ENCODE measurements at places on chromosomes 5 and 9.

- no peak for DNase-seq
These were observed 11.3 kb downstream of the ANKDD1B start for GRCh38 chr5:75622564-75622963.

DNA sequence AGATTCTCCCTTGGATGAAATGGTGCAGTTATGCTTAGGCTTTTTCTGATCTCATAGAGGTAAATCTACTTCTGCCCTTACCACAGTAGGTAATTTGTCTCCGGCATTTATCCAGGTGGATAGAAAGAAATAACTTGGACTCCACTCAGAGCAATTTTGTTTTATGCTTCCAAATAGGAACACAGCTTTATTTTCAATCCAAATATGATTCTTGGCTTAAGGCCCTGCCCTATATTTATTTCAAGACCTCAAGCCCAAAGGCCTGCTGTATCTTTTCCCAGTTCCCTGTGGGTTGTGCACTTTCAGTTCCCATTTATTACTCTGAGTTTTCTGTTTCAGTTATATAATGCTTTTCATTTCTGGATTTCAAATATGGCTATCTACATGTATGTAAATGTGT lies 274.2 kb upstream of the SMC2 start:
- no peak for DNase-seq

- DNase-seq, result no peak
These were observed 17.6 kb downstream of the RGMB start for GRCh38 chr5:98791001-98791519.

GRCh38 chr9:130864541-130864940 lies 29.5 kb downstream of the ABL1 start:
- no peak for DNase-seq

DNA sequence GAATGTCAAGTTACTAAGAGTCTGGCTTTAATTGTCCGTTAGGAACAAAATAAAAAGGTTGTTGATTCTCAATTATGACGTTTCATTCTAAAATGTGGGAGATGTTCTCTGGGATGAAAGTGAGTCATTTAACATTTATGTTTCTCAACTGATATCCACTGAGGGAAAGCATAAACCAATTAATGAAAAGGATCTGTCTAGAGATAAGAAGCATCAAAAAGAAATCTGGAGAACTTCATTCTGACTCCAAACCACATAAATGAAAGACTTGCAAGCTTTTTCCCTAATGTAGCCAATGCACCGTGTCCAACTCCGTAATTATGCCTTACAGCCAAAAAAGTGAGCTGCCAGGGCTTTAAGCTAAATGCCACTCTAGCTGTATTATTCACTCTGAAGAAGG lies 654.2 kb downstream of the TLE1 start:
- no peak for DNase-seq

GRCh38 chr5:114412510-114413171 lies 50.8 kb downstream of the KCNN2 start:
- peak; percentile 42 for DNase-seq

DNA sequence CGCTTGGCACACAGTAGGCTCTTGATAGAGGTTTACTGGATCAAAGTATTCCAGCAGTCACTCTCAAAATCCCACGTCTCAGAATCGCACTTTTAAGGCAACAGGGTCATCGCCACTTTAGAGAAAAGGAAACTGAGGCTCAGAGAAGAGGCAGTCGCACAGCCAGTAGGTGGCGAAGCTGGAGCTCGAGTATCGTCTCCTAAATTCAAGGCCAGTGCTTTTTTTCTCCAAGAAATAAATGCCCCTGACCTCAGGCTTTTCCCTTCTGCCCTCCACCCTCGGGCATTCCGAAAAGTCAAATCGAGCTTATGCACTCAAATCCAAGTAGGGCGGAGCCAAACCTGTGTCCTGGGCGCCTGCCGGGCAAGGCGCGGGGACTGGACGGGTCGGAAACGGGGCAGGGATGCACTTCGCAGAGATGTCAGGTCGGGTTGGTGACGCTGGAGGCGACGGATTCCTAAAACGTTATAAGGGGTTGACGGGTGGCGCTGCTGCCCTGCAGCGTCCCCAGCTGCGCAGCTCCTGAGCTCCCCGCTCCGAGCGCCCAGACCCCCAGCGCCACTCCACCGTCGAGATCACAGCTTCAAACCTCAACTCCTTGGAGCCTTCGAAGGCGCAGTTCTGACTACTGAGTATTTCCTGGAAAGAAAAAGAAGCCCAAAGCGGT lies 4.7 kb upstream of the FOXB2 start:
- no peak for DNase-seq

- no peak for DNase-seq
These were observed 1.6 kb downstream of the FER start for GRCh38 chr5:108749128-108749861.

GRCh38 chr5:43802119-43802518 lies 199.1 kb downstream of the NNT start:
- no peak for DNase-seq

Measured in inflammatory macrophage (primary cell).